Fibroblast of pulmonary artery (primary cell): ENCODE measurements at places on chromosomes 7 and 10.

DNA sequence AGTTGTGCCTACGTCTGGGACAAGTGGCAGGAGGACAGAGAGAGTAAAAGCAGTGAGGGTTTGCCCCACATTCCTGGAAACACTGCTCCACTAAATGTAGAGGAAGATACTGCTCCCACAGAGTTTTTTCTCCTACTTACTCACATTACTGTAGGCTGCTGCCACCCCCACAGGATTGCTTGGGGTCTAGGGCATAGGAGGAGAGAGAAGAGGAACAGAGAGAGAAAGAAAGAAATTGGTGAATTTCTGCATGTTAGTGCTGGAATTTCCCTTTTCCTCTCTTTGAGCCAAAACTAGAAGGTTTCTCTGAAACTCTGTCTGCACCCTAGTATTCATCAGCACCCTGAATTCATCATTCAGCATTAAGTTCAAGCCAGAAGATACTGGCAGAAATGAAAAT lies 397.9 kb downstream of the INHBA start:
- no peak for DNase-seq

DNA sequence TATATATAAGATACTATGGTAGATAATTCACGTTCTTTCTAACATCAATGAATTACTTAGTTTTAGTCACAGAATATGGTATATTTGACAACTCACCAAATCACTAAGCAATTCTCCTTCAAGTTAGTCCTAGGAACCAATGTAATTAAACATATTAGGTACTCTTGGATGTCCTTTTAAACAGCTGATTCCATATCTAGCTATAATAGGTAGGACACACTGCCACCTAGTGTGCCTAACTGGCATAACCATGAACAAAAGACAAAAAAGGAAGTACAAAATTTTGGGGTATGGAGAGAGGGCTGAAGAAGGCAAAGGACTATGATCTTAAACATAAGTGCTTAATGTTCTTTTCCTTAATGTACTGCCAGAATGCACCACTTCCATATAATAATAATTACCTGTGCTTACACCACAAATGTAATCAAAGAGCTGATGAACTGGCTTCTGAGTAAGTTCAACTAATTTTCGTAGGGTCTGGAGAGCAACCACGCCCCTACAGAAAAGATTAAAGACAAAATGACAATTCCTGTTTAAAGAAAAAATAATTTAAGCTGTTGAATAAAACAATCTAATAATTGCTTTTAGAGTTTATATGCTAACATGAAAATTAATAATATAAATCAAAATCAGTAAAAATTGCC lies 28.7 kb downstream of the PNPLA8 start:
- peak; percentile 75 for DNase-seq

GRCh38 chr10:92126100-92126650 lies 164.7 kb downstream of the CPEB3 start:
- no peak for DNase-seq

- peak; percentile 57 for DNase-seq
Measured at GRCh38 chr7:141014125-141014523, 628 bp downstream of the MRPS33 start.

- peak; percentile 39 for DNase-seq
Measured at GRCh38 chr7:46317256-46317655, 396.2 kb upstream of the IGFBP3 start.

- DNase-seq = no peak
Measured at GRCh38 chr10:19772972-19773371, 43.3 kb upstream of the PLXDC2 start.
